ENCODE measurements at places on chromosomes 12 and 14.

DNA sequence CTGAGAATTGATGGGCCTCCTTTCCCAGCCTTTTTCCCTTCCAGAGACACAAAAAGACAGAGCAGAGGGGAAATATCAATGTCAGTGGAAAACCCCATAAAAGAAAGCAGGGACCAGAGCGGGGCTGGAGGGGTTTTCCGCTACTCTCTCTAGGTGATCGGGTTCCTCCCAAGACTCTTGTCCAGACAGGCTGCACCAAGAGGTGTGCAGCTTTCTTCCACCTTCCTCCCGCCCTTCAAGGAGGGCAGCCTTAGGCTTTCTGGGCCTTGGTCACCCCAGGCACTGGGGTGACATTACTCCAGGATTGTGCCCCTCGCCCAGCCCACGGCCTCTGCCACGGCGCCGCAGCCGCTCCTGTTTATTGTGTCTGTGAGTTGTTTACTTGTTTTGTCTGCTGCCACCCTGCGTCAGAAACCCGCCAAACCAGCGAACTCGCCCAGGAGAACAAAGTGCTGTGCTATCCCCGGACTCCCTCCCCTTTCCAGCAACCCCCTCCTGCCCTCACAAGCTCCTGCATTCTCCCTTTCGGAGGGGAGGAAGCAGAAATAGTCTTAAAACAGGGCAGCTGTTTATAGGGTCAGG lies 6.7 kb upstream of the HOXC6 start:
- DNase-seq, result no peak

DNA sequence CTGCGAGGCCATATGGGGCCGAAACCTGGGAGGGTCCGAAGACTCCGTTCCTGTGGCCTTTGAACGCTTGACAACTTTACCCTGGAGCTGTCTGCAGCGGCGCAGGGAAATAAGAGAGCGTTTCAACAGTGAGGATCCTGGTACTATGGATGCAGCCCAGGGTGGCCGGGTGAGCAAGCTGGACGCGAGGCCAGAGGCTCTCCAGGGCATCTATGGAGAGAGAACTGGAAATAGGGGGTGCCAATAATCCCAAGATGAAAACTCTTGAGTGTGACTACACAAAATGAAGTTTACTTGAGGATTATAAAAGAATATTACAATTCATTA lies 1.1 kb upstream of the ABCC9 start:
- DNase-seq, result no peak

DNA sequence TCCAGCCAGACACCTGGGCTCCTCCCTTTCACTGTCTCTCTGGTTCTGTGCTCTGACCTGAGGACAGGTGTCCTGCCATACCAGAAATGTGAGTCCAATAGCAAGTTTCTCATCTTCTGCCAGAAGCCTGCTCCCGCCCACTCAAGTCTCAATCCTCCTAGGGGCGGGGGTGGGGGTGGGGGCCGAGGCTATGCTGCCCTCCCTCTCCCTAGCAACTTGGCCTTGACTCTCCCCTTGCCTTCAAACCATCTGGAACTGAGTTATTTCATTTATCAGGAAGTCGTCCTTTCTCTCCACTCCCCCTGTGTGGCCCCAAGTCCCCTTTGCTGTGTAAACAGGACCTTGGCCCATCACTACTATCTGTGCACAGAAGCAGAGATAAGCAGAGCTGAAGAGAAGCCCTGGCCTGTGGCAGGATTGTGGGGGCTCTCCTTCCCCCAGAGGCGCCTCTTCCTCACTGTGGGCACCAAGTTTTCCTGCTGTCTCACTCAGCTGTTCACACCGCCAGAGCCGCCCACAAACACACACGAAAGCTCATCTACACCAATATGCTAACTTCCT lies 117.1 kb downstream of the DPF3 start:
- DNase-seq, result no peak

GRCh38 chr12:116142936-116143898 lies 134.3 kb downstream of the MED13L start:
- no peak for DNase-seq

- DNase-seq, result no peak
Measured at GRCh38 chr14:97177016-97177415, 379.8 kb downstream of the VRK1 start.

GRCh38 chr12:51647647-51648046 lies 56.6 kb downstream of the SCN8A start:
- DNase-seq, result no peak

- no peak for DNase-seq
Measured at GRCh38 chr14:61553730-61554641, 141.3 kb upstream of the HIF1A start.

DNA sequence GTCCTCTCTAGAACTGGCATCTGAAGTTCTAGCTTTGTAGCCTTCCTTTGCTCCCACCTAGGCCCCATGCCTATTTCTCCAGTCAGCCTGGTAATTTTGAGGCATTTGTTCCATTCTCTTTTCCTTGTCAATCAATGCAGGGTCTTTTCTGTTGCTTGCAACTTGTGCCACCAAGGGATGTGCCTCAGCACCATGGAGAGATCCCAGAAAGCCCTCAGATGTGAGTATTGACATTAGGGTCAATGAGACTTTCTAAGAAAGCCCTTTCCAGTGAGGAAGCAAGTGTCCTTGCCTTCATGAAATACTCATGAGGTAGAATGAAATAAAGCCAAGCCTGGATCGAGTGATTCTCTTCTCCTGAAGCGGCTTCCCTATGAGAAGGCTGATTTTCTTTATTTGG lies 213.9 kb downstream of the SLC15A4 start:
- no peak for DNase-seq

DNA sequence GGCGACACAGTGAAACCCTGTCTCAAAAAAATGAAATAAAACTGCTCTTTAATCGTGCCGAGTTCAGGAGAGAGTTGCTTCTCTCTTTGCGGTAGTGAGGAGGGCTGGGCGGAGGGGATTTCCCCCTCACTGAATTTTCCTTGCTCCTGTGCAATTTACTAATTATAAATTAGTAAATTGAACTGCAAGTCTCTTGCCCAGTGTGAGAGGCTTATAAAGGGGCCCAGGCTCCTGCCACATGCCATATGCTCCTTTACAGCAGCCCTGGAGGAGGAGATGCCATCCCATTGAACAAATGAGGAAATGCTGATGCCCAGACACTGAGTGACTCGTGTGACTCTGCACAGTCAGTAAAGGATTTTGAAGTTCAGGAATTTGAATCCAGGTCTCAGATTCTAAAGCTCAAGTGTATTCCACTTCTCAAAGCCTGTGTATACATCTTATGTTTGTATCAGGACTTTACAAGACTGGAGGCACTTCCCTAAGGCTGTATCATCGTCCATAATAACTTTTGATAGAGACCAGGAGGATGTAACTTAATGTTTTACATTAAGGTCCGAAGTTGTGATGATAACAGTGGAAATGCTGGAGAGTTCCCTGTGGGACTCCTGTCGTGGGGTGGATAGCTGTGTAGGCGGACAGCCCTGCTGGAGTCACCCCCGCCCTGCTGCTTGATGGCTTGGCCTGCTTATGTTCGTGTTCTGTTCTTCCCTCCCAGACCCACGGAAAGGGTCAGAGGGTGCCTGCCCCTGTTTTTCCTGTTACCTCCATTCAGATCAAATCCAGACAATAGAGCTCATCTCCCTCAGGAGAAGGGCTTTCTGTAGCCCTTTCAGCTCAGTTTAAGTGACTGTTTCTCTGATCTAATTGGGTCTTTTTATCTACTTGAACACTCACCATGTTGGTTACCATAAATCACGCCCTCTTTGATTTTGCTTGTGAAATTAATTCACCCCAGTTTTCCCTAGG lies 13.9 kb downstream of the PELI2 start:
- no peak for DNase-seq

DNA sequence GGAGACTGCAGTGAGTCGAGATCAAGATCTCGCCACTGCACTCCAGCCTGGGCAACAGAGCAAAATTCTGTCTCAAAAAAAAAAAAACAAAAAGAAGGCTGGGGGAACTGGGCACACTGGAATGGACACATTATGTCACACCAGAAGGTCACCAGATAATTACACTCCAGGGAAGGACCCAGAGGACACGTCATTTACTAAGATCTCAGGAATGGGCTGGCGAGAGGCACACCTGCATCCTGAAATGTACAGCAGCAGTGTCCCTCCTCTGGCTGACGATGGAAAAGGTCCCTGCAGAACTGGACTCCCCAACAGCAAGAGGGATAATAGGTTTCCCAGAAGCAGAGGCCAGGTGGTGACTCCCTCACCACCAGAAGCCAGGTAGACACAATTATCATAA lies 243.5 kb downstream of the BCL11B start:
- DNase-seq, result no peak

- DNase-seq, result no peak
Measured at GRCh38 chr12:24705741-24706358, 243.1 kb downstream of the BCAT1 start.

- peak; percentile 51 for DNase-seq
Measured at GRCh38 chr14:89767861-89768268, 186.7 kb downstream of the EFCAB11 start.

DNA sequence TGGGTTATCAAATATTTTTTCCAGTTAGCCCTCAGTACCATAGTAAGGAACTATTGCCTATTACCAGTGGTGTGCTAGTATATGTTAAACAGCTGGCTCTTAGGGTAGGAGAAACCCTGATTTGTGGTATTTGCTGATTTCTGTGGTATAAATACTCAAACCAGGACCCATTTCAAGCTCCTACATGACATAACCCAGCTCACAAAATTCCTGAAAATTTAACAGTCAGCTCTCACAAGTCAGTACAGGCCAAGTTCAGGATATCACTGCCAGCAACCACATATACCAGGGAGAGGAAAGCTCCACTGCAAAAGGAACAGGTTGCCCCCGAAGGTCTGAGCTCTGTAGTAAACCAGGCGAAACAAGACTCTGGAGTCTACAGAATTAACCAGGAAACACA lies 315.3 kb downstream of the NOVA1 start:
- no peak for DNase-seq

DNA sequence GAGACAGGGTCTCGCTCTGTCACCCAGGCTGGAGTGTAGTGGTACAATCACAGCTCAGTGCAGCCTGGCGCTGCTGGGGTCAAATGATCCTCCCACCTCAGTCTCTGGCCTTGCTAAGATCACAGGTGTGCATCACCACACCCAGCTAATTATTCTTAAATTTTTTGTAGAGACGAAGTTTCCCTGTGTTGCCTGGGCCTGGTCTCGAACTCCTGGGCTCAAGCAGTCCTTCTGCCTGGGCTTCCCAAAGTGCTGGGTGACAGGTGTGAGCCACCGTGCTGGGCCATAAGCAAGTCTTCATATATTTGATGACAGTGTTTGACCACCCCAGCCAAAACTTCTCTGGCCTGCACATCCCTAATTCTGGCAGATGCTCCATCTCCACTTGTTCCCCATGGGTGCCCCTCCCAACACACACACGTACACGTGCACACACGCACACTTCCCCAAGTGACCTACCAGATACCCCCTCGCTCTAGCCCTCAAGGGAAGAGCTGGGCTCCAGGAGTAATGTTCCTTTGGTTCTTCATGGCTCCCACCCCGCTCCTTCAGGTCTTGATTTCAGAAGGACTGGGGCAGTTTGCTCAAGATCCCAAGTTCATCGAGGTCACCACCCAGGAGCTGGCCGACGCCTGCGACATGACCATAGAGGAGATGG lies 104.3 kb upstream of the FKBP4 start:
- no peak for DNase-seq

GRCh38 chr12:96271469-96272199 lies 77.5 kb downstream of the ELK3 start:
- no peak for DNase-seq

DNA sequence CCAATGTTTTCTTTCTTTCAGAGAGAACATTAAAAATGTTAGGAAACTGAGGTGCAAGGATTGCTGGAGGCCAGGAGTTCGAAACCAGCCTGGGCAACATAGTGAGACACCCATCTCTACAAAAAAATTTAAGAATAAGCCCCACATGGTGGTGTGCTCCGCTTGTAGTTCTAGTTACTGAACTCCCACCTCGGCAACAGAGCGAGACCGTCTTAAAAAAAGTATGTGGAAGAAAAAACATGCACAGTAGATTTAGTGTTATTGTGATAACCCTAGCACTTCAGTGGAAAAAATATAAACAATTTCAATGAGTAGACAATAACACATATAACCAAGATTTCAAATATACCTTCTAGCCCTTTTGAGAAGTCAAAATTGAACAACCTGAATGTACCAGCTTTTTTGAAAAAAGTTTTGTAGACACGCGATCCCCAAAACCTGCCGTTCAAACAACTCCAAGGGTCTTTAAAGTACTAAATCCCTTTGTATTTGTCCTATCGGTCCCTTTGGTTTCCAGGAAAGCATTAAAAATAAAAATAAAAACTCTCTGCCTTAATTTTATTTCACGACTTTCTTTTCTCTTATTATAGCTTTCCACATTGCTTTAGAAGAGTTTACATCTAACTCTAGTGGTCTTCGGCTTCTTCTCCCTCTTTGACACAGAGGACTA lies 1.0 kb upstream of the ANO6 start:
- no peak for DNase-seq

DNA sequence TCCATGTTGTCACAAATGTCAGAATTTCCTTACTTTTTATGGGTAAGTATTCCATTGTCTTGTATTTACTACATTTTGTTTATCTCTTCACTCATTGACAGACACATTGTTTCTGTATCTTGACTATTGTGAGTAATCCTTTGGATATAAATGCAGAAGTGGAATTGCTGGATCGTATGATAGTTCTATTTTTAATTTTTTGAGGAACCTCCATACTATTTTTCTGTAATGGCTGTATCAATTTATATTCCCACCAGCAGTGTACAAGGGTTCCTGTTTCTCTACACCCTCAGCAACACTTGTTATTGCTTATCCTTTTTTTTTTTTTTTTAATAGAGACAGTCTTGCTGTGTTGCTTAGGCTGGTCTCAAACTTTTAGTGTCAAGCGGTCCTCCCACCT lies 3.5 kb upstream of the KICS2 start:
- no peak for DNase-seq

DNA sequence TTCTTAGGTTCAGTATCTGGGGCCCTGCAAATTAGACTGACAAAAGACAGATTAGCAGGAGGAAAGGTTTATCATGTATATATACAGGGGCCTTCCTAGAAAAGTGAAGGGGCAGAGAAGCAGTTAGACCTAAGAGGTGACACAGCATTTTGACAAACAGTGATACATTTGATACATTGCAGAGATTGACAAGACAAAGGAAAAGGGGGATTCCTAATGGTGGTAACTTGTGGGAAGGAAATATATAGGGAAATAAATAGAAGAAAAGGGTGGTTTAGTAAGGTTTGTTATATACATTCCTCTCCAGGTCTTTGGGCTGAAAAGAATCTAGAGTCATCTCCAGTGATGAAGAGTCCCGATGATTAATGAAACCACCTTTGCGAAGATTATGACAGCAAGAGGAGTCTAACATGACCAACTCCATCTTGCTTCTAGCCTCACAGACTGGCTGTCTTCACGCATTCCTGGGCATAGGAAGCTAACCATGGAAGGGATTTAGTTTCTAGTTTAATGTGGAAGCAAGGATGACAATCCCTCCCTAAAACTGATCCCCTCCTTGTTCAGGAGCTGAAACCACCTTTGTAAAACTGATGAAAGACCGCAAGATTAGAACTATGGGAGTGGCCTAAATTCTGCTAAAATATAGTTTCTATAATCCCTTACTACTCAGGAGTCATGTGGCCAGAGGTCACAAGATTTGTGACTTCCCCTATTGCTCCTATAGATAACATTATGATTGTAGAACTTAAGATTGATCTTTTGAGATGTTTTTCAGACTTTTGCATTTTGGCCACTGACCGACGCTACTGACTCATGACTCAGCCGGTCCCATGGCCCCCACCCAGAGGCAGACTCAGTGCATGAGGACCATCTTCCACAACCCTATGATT lies 31.1 kb upstream of the CPM start:
- DNase-seq, result no peak

GRCh38 chr12:18242380-18243089 lies 18.8 kb upstream of the PIK3C2G start:
- DNase-seq, result no peak

- DNase-seq, result no peak
Measured at GRCh38 chr14:62710811-62711210, 334.4 kb downstream of the KCNH5 start.

Data from stimulated activated CD4-positive, alpha-beta T cell treated with anti-CD3 and anti-CD28 coated beads, Interleukin-4, amount 100 ng/mL, for 1 hour (primary cell).